ENCODE measurements at places on chromosomes 3 and 15.

- H3K36me3 ChIP-seq, result no peaks in the 10 kb centered on the region
- no peak overlapping the region for H3K4me3 ChIP-seq
- DNase-seq, result no peak
- H3K27me3 ChIP-seq, result peaks cover 1% of the 10 kb centered on the region
- peaks cover 13% of the 10 kb centered on the region for H3K4me1 ChIP-seq
These were observed 7.7 kb downstream of the CCDC54 start for GRCh38 chr3:107384907-107385306.

DNA sequence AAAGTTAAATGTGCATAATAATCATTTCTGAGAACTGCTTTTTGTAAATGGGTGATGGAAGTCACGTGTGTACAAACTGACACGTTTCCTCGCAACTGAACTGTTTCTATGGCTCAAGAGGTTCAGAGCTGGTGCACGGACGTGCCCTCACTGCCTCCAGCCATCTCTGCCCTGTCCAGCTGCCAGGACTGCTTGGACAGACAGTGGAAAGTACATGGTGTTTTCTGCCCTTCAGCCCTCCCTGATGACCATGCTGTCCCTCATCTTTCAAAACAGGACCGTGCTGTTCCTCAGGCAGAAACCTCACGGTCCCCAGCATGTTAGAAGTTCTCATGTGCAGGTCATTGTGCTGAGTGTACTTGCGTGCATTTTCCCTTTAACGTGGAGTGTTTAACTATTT lies 38.7 kb downstream of the GJD2 start:
- no peaks in the 10 kb centered on the region for H3K36me3 ChIP-seq
- H3K27me3 ChIP-seq, result peaks cover 1% of the 10 kb centered on the region
- H3K4me3 ChIP-seq, result no peak overlapping the region
- DNase-seq, result no peak
- H3K27ac ChIP-seq, result no peak overlapping the region

DNA sequence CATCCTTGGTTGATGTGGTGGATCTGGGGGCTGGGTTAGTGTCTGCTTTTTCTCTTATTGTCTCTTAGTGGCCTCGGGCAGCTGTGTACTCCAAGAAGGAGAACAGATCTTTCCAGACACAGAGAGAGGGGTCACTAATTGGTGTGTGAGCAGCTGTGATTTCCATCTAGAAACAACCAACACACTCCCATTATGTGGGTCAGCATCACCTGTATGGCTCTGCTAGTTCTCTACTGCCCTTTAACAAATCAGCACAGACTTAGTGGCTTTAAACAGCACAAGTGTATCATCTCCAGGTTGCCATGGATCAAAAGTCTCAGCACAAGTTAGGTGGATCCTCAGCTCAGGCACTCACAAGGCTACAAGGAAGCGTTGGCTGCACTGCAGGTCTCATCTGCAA lies 156.8 kb downstream of the LRTM1 start:
- no peaks in the 10 kb centered on the region for H3K4me1 ChIP-seq
- DNase-seq, result peak; percentile 43
- no peak overlapping the region for H3K27ac ChIP-seq
- H3K36me3 ChIP-seq, result no peaks in the 10 kb centered on the region
- no peak overlapping the region for H3K4me3 ChIP-seq
- no peaks in the 10 kb centered on the region for H3K27me3 ChIP-seq

DNA sequence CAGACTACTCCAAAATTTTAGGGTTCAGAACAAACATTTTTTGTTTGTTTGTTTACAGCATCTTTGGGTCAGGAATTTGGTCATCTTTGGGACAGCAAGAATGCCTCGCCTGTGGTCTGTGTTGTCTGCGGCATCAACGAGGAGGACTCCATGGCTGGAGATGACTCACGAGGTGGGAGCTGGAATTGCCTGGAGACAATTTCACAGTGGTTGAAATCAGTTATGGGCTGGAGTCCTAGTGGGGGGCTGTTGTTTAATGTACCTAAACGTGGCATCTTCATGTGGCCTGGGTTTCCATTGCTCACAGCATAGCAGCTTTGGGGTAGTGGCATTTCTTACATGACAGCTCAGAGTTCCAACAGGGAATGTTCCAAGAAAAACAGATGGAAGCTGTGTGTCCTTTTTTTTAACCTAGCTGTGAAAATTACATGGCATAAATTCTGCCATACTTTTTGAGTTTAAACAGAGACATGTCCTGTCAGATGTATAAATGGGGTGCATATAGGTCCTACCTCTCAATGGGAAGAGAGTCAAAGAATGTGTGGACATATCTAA lies 507.3 kb upstream of the CBLB start:
- H3K27ac ChIP-seq, result no peak overlapping the region
- no peak for DNase-seq
- H3K27me3 ChIP-seq, result no peaks in the 10 kb centered on the region
- no peaks in the 10 kb centered on the region for H3K4me1 ChIP-seq
- H3K4me3 ChIP-seq, result no peak overlapping the region
- no peaks in the 10 kb centered on the region for H3K36me3 ChIP-seq

DNA sequence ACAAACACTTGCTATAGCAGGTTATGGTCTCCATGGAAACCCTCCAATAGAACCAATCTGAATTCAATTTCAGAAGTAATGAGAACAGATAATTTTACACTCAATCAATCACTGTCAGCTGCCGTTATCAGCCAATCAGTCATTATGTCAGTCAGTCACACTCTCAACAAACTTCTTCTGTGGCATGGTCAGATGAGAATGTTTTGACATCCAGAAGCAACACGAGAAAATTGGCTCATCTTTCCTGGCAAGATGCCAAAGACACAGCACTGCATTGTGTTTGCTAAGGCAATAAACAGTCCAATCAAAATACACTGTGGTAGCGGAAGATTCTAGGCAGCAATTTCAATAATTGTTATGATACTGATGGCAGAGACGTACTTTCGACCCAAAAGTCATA lies 190.7 kb downstream of the RORA start:
- no peak for DNase-seq
- no peak overlapping the region for H3K27ac ChIP-seq
- H3K4me1 ChIP-seq, result peaks cover 4% of the 10 kb centered on the region
- no peaks in the 10 kb centered on the region for H3K36me3 ChIP-seq
- no peak overlapping the region for H3K4me3 ChIP-seq

DNA sequence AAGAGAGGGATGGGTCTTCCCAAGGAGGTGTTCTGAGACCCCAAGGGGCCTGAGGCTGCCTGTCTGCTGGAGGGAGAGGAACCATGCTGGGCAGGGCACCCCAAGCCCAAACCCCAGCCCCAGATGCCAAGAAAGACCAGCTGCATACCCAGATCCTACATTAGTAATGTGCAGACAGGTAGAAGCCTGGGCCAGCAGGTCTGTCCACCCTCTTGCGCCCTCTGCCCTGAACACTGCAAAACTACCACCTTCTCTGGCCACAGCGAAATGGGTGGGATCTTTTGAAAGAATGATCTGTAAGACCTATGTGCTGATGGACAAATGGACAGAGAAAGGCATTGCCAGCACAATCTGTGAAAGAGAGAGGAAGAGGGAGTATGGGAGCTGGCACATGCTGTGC lies 283.2 kb downstream of the EPHB1 start:
- no peaks in the 10 kb centered on the region for H3K27me3 ChIP-seq
- no peaks in the 10 kb centered on the region for H3K36me3 ChIP-seq
- no peak overlapping the region for H3K4me3 ChIP-seq
- no peak for DNase-seq
- H3K27ac ChIP-seq, result no peak overlapping the region
- H3K4me1 ChIP-seq, result peaks cover 4% of the 10 kb centered on the region

DNA sequence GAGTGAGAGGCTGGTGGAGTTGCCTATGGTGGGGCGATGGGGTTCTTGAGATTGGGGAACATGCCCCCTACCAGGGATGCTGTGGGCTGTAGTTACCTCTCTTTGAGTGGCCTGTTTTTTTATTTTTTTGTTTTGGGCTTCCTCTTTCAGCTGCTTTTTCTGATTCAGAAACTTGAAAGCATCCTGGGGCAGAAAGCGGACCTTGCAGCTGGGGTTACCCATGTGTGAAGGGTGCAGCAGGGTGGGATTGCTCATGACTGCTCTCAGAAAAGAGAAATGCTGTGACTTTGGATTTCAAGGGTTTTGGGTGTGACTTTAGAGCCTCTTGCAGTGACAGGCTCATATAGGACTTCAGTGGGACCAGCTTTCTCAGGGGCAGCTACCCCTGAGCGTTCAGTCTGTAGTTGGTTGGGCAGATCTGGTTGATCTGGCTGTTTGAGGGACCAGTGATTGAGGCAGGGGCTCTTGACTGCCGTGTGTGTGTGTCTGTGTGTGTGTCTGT lies 1.8 kb downstream of the LIMD1 start:
- no peaks in the 10 kb centered on the region for H3K27me3 ChIP-seq
- H3K27ac ChIP-seq, result no peak overlapping the region
- no peaks in the 10 kb centered on the region for H3K36me3 ChIP-seq

DNA sequence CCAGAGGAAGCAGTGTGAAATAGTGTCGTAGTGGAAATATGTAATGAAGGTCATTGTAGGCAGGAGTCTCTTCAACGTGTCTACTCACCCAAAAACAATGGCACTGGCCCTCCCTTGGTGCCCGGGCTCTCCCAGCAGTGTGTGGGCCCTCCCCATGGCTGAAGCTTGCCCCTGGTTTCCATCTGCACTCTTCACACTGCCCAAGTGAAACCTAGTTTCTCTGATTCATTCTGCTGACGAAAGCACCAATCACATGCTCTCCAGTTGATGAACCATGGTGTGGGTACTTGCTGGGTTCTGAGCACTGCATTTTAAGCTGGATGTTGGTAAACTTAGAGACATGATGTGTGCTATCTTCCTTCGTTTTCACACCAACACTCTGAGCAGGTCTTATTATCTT lies 61.0 kb upstream of the AGBL1 start:
- no peak for DNase-seq
- H3K27ac ChIP-seq, result no peak overlapping the region
- no peak overlapping the region for H3K4me3 ChIP-seq
- H3K36me3 ChIP-seq, result no peaks in the 10 kb centered on the region
- H3K27me3 ChIP-seq, result no peaks in the 10 kb centered on the region

GRCh38 chr3:32865383-32865782 lies 47.6 kb downstream of the TRIM71 start:
- no peak overlapping the region for H3K4me3 ChIP-seq
- no peak for DNase-seq
- H3K4me1 ChIP-seq, result peaks cover 64% of the 10 kb centered on the region
- H3K27me3 ChIP-seq, result no peaks in the 10 kb centered on the region
- no peak overlapping the region for H3K27ac ChIP-seq

DNA sequence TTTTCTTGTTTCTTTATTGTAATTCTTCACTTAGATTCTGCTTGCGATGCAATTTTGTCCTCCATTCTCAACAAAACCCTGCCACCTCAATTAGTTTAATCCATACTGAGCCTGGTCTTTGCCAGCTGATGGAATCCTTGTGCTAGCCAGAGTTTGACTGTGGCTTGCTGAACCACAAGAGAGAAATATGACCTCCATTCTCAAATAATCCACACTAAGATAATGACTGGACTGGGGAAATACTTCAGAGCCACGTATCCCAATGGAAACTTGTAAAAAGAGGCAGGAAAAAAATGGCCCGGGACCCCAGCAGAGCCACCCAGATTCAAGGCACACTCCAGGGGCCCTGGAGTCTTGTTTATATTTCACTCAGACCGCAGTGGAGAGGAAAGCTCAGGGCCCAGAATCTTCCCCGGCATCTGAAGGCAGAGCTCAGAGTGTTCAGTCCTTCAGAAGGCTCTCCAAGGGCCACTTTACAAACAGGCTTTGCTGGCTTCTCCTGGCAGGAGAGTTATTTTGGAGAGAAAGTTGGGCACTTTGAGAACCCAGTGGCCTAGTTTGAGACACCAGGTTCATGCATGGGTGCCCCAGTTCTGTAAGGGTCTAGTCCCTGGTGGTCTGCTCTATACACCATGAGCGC lies 62.7 kb downstream of the SSUH2 start:
- no peak overlapping the region for H3K27ac ChIP-seq
- no peak overlapping the region for H3K4me3 ChIP-seq
- no peaks in the 10 kb centered on the region for H3K27me3 ChIP-seq
- no peak for DNase-seq
- no peaks in the 10 kb centered on the region for H3K4me1 ChIP-seq

DNA sequence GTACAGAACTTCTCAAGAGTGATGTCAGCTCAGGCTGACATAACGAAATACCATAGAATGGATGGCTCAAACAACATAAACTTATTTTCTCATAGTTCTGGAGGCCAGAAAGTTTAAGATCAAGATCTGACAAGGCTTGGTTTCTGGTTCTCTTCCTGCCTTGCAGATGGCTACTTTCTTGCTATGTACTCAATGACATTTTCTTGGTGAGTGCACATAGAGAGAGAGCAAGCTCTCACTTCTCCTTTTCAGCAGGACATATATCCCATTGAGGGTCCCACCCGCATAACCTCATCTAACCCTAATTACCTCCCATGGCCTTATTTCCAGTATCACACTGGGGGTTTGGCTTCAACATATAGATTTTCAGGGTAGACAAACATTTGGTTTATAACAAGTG lies 1072.1 kb downstream of the PLOD2 start:
- no peak overlapping the region for H3K4me3 ChIP-seq
- H3K4me1 ChIP-seq, result no peaks in the 10 kb centered on the region
- no peaks in the 10 kb centered on the region for H3K36me3 ChIP-seq
- H3K27me3 ChIP-seq, result no peaks in the 10 kb centered on the region
- no peak for DNase-seq

DNA sequence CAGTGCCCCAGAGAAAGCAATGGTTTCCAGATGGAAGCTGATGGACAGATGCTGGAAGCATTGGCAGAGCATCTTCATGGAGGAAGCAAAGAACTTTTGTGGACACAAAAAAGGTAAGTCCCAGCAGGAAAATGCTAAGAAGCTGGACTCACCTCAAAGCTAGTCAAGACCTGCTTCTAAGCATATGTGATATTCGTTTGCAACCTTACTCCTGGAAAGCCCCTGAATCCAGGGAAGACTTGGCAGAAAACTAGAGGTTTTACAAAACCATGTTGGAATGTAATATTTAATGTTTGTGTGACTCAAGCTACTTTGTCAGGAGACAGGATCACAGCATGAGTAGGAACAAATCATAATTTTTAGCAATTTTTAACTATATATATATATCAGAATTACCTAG lies 288.2 kb downstream of the BCHE start:
- H3K27ac ChIP-seq, result no peak overlapping the region
- H3K36me3 ChIP-seq, result no peaks in the 10 kb centered on the region
- DNase-seq, result no peak
- H3K27me3 ChIP-seq, result no peaks in the 10 kb centered on the region
- no peak overlapping the region for H3K4me3 ChIP-seq

- H3K36me3 ChIP-seq, result no peaks in the 10 kb centered on the region
- H3K4me3 ChIP-seq, result no peak overlapping the region
- peaks cover 21% of the 10 kb centered on the region for H3K4me1 ChIP-seq
- H3K27me3 ChIP-seq, result no peaks in the 10 kb centered on the region
- no peak for DNase-seq
- no peak overlapping the region for H3K27ac ChIP-seq
These were observed 45.4 kb downstream of the CACNA2D2 start for GRCh38 chr3:50457988-50458387.

DNA sequence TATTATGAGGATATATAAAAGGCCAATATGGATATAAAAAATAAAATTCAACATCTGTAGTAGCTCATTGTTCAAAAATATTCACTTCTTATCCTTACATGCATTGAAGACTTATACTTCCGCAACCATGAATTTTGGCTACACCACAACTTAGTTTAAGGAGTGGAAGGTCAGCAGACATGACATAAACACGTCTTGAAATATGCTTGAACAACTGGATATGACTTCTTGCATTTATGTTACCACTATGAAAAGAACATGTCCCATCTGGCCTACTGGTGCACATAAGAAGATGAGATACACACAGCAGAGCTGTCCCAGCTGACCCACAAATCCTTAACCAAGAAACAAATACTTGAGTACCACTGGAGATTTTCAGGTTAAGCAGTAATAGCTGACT lies 52.1 kb downstream of the MYO9A start:
- H3K27ac ChIP-seq, result no peak overlapping the region
- no peaks in the 10 kb centered on the region for H3K36me3 ChIP-seq
- H3K4me1 ChIP-seq, result peaks cover 3% of the 10 kb centered on the region
- H3K4me3 ChIP-seq, result no peak overlapping the region
